ENCODE measurements at places on chromosomes 2 and 18.

DNA sequence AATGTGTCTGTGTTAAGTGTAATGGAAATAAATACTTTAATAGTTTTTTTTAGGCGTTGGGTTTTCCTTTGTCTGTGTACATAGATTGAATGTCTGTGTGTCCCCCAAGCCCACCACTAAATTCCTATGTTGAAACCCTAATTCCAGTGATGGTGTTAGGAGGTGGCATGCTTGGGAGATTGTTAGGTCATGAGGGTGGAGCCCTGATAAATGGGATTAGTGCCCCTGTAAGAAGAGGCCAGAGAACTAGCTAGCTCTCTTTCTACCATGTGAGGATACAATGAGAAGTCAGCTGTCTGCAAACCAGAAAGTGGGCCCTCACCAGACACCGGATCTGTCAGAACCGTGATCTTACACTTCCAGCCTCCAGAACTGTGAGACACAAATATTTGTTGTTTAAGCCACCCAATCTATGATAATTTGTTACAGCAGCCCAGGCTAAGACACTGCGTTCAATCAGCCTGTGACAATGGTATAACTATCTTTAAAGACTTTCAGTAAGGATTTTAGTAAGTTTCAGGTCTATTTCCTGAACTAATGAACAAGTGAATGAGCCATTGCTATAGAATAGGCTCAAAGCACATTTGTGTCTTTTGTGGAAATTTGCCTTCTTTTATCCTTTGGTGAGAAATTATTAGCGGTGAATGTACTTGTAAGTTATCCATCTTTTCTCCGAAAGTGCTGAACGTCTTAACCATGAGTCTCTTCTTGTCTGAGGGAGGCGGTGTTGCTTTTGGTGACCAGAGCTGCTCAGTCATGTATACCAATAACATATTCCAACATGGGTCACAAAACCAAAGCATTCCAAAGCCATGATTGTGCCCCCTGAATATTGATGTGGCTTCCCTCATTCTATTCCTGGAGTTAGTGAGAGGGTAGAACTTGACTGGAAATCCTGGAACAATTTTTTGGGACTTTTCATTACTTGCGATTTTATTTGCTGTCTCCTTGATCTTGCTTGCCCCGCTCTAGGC is 29.6 kb upstream of the IL1R1 start:
- no peak for DNase-seq

DNA sequence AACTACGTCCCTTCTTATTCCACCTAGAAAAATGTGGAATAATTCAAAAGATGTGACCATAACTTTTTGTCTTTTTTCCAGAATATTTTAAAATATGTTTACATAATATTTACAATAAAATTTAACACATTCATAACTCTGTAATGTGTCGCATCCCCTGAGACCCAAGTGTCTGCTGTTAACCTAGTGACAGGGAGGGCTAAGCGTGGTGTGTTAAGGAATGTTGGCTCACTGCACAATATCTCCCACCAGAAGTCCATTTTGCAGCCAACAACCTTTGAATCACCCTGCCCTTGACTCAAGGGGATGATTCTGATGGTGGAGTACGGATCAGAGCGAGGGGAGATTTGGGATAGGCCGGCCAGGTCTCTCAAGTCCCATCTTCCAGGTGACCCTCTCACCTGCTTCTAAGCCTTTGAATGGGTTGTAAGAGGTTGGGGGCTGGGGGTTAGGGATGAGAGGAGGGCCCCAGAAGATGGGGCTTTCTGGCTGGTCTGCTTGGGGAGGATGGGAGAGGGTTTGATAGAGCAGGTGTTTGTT is 43.3 kb downstream of the SERTAD2 start:
- DNase-seq: no peak

GRCh38 chr18:21826196-21826595 is 85.6 kb downstream of the MIB1 start:
- DNase-seq: no peak

- no peak for DNase-seq
Measured at GRCh38 chr2:99545066-99545465, 55.2 kb upstream of the REV1 start.
